ENCODE measurements at places on chromosomes 2 and 18. TPM values are rescaled to one million over a fixed set of nuclear protein-coding genes. Genes with fewer than 3 reads are reported as not detected.

GNAL gene
- polyA plus RNA-seq, result 28.0 TPM

DNA sequence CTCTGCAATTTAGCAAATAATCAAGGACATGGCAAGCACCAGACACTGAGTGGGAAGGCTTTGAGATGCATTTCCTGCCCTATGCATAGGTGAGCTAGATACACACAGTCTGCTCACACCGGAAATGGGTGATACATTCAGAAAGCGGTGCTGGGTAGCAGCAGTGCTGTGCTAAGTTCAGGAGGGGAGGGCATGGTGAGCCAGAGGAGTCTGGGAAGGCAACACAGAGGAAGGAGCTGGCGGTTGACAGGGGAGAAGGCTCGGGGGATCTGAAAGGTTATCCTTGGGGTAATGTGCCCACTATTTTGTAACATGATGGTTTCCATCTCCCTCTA, 57.4 kb upstream of the EPAS1 start:
- no peak for DNase-seq

DNA sequence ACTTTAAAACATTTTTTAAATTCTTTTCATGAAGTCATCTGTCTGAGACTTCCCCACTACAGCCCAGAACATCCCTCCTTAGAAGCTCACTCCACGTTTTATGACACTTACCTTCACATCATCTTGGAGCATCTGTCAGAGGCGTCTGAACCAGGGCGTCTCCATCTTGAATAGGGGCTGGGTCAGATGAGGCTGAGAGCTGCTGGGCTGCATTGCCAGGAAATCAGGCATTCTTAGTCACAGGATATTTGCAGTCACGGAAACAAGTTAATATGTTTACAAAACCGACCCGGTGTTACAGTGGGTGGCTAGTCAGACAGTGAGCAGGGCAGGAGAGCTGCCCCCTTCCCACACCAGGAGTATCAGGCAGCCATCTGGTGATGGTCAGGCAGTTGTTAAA, 456.5 kb downstream of the FBXO15 start:
- no peak for DNase-seq

PAX3 gene
- 0.26 TPM for polyA plus RNA-seq

- DNase-seq, result no peak
Observed at GRCh38 chr18:57052173-57052572, 94.7 kb upstream of the BOD1L2 start.

DNA sequence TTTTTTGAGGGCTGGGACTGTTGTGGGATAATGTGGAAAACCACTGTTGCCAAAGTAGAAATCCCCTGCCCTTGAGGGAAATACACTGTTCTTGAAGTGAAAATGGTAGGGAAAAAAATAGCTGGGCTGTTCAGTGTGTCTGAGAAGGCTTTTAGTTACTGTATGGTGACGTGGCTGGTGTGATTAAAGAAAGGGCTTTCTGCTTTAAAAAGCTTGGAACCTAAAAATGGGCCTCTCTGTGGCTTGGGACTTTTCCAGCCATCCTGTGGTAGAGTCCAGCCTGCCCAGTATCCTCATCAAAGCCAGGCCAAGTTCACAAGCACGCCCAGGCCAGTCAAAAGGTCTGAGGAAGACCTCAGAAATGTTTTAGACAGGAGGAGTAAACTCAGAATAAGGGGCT, 6.8 kb downstream of the MGAT5 start:
- no peak for DNase-seq

GPR148 gene
- not detected for polyA plus RNA-seq

DNA sequence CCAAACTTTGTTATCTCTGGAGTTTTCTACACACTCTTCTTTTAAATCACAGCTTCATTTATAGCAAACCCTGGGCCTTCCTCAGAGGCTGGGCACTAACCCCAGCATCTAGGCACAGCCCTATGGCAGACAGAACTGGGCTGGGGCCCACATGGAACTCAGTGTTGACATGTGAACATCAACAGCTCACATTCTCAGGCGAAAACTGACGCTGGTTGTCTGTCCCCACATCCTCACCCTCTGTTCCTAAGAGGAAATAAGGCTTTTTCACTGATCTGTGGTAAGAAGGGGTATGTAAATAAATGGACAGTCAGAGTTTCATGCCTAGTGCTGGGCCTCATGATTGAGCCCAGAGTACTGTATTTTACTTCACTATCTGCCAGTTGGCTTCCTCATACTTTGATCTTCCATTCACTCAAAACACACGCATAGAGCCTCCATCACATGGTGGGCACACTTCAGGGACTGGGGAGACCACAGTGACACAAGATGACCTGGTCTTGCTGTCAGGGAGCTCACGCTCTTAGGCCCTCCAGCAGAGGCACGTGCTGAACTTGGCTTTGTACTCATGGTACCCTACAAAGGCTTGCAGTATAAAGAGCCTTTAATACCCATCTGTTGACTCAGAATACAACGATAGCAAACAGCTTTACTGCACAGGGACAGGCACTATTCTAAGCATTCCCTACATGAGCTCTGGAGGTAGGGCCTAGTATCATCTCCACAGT, 43.0 kb downstream of the EFEMP1 start:
- no peak for DNase-seq

DNA sequence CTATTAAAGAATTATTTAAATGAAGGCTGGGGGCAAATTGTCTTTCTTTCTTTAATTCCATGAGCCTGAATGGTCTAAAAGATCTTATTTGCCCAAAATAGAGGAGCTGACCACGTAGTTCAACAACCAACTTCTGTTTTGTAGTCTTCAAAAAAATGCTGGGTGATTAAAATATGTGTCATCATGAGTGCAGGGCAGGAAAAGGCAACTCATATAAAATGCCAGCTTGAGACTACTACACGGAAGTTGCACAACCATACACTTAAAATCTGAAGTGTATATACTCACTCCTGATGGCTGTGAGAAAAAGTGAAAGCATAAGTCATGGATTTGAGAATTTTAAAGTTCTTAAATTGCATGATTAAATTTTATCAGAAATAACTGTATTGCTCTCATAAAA, 210.9 kb downstream of the DYM start:
- no peak for DNase-seq

DNA sequence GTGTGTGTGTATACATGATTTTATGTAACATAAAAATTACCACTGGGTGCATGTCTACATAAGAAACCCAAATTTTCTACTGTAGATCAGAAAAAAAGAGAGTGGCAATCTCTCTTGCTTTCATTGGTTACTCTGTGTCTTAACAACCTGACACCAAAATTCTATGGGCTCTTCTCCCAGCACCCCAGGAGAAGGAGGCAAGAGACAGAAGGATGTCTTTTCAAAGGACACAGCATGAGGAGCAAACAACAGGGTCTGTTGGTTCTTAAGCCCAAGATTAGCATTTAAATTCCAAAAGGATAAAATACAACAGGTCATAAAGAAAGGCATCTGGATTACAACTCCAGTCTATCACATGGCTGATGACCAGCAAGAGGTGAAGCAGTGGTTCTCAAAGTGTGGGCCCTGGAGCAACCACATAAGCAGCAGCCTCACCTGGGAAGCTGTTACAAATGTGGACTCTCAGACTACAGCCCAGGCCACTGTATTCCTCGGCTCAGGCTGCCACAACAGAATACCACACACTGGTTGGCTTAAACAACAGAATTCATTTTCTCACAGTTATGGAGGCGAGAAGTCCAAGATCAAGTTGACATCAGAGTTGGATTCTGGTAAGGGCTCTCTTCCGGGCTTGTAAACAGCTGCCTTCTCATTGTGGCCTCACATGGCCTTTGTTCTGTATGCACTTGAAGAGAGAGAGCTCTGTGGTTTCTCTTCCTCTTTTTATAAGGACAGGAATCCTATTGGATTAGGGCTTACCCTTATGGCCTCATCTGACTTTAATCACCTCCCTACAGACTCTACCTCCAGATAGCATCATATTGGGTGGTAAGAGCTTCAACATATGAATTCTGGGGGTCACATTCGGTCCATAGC, 79.8 kb upstream of the RNF152 start:
- DNase-seq, result no peak

DNA sequence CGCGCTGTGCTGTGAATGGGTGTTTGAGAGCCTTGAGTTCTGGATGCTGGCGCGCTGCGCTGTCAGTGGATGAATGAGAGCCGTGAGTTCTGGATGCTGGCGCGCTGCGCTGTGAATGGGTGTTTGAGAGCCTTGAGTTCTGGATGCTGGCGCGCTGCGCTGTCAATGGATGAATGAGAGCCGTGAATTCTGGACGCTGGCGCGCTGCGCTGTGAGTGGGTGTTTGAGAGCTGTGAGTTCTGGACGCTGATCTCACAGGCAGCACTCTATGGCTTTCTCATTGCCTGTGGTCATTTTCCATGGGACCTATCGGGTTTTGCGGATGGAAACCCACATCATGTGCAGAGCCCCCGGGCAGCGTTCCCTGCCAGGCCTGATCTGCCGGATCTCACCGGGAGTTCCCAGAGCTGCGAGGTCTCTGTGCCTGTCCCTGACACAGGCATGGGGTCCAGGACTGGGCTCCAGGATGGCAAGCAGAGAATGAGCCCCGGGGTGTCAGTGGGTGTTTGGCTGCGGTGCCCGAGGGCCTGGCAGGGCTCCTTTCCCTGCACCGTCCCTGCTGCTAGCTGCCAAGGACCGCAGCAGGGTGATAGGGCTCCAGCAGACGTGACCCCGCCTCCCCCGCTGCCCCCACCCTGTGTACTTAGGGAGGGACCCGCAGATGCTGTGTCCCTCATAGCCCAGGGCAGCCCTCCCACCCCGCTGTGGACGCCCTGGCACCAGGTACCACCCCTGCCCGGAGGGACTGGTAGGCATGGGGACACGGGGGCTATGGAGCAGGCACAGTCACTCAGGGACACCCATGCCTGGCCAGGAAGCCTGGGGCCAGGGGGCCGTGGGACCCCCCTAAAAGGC, 9.7 kb downstream of the PDCD1 start:
- no peak for DNase-seq

LINC00305 gene
- not detected for polyA plus RNA-seq

DNA sequence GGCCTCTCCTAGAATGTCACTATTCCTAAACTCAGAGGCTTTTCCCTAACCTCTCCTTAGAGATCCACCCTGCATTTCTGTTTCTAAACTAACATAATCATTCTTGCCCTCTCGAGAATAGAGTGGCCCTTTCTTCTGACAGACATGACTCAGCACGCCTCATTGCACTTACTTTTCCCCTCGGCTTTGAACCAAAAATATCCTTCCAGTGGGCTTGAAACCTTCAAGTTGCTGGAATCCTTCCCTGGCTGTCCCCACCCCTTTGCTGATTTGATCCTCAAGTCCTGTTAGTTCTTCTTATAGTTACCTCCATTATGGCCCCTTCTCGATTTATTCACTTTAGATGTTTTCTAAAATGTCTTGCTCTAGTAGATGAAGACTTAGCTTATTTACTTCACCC, 158.0 kb downstream of the LTBP1 start:
- DNase-seq, result no peak

DNA sequence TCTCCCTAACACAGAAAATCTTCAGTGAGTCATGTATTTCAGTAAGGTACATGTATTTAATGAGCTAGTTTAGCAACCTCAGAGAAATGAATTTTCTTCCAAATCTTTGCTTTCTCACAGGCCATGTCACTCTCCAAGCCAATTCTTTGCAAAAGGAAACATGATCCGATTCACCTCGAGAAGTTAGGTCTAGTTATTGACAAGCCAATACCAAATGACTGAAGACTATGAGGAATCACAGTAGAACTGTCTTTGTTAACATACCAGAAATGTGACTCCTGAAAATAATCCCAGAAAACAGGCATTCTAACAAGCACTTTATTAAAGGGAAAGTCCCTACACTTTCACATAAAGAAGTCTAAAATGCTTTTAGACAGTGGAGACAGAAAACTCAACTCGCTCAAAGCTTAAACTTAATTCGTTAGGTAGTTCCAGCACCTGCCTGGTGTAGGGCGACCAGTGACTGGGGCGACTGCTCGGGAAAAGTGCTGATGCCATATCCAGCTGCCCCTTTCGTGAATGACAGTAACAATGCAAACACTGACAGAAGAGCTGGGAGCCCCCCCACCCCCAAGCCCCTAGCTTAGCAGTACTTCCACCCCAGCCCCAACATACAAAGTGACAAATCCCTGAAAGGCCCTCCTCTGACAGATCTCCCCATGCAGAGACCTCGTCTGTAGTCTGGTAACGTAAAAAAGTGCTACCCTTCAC, 1.8 kb downstream of the MEMO1 start:
- DNase-seq, result no peak

DNA sequence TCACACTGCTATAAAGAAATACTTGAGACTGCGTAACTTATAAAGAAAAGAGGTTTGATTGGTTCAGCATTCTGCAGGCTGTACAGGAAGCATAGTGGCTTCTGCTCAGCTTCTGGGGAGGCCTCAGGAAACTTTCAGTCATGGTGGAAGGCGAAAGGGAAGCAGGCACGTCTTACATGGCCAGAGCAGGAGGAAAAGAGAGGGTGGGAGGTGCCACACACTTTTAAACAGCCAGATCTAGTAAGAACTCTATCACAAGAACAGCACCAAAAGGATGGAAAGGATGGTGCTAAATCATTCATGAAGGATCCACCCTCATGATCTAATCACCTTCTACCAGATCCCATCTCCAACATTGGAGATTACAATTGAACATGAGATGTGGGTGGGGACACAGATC, 145.5 kb upstream of the OSR1 start:
- DNase-seq, result no peak

EEF1B2 gene
- polyA plus RNA-seq, result 671 TPM

FBXO48 gene
- polyA plus RNA-seq, result 4.3 TPM

GRCh38 chr18:10514601-10515000, 11.2 kb upstream of the NAPG start:
- no peak for DNase-seq

DNA sequence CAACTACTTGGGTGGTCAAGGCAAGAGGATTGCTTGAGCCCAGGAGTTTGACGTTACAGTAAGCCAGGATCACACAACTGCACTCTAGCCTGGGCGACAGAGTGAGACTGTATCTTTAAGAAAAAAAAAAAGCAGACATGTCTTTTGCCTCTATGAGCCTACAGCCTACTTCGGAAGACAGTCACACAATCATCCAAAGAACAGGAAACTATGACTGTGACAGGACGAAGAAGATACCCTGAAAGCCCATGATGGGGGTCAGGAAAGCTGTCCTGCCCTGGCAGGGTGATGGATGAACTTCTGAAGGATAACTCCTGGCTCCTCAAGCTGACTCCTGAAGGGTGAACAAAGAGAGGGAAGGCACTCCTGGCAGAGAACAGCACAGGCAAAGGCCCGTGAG, 251.7 kb upstream of the SIX2 start:
- DNase-seq, result no peak

GRCh38 chr2:40474306-40474705, 22.4 kb upstream of the SLC8A1 start:
- DNase-seq, result no peak

DNA sequence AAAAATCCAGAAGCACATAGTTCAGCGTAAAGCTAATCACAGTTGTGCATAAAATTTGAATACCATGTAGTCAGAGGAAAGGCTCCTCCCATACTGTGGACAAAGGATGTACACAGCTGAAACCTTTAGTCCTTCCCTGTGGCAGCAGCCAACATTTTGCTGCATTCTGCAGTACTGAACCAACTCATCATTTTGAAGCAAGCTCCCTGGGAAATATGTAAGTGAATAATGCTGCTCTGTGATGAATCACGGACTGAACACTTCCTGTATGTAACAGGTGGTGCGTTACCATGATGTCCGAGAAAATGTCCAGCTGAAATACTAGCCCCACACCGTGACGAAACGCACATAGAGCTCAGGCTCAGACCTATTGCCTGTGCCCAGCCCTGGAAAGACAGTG, 421.1 kb upstream of the RAB12 start:
- no peak for DNase-seq
